Left renal pelvis (tissue), 4 donors: ENCODE measurements at places on chromosomes 7 and 10.

DNA sequence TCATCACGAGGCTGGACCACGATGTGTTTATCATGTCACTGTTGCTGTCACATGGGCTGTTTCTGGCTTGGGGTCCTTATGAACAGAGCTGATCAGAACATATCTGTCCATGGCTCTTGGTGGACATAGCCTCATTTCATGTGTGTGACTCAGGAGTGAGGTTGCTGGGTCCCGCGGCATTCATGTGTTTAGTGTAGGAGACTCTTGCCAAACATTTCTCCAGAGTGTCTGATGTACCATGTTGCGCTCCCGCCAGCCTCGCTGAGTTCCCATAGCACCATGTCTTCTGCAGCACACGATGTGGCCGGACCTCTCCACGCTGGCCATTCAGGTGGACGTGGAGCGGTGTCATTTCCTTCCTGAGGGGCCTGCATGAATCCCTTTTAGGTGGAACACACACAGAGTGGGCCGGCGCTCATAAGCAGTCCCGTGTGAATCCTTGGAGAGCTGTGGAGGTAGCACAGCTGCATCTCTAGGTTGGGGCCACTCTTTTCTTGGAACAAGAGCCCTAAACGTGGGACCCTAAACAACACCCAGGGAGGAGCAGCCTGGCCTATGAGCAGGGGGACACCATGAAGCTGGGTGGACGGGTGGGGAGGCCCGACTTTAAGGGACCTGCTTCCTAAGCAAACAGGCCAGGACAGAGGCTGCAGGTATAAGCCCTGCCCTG is 134.6 kb downstream of the LHPP start:
- DNase-seq: no peak

- no peak for DNase-seq
Observed at GRCh38 chr7:141439164-141439563, 112.0 kb upstream of the AGK start.

GRCh38 chr10:119725517-119725827 is 378 bp upstream of the INPP5F start:
- DNase-seq: no peak

DNA sequence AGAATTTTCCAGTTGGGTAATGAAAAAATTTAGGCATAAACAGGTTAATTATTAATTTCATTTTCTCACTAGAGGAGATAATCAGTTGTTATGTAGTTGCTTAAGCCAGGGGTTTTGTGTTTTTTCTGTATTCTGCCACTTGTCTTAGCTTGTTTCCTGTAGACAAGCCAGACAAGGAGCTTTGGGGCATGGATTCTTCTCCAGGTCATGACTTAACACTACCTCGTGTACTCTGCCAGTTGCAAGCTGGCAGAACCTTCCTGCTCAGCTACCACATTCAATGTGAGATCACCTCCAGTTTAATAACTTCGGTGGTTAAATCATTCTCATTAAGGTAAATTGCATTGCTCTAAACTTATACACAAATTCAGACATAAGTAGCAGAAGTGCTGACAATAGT is 1.8 kb downstream of the CCM2 start:
- DNase-seq: no peak

DNA sequence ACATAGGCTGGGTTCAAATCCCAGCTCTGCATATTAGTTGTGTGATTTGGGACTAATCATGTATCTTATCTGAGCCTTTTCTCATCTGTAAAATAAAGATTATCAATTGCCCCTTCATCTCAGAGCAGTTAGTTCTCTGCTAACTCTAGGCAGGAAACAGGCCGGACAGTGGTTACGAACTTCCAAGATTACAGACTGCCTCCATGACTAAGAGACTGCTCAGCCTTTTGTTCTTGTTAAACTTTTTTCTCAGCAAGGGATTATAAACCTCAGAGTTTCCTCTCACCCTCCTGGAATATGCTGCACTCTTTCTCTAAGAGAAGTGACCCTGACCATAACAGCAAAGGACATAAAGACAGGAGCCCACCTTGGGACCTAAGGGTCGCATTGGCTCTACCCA is 52.5 kb upstream of the NFKB2 start:
- no peak for DNase-seq

DNA sequence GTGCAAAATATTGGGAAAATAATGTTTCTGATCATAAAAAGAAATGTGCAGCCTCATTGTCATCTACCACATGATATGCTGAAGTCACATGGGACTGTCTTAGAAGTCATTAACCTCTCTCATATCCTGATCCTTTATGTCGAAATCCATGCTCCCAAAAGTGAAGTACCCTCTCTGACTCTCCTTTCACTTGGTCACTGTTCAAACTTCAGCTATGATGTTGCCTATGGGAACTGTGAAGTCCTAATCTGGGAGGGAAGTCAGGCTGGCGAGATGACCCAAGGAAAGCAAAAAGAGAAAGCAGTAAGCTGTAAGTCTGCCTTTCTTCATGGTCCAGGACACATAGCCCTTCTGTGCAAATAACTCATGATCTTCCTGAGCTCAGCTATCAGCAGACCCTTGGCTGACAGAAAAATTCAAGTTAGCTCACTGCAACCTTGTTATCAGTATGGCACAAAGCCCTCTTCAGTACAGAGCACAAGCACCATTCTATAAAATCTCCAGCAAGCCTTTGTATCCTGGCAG is 29.5 kb downstream of the WASL start:
- DNase-seq: no peak

GRCh38 chr7:117937753-117938483 is 64.7 kb upstream of the CTTNBP2 start:
- no peak for DNase-seq

GRCh38 chr10:132575320-132576201 is 38.0 kb downstream of the INPP5A start:
- DNase-seq: peak; percentile 62

DNA sequence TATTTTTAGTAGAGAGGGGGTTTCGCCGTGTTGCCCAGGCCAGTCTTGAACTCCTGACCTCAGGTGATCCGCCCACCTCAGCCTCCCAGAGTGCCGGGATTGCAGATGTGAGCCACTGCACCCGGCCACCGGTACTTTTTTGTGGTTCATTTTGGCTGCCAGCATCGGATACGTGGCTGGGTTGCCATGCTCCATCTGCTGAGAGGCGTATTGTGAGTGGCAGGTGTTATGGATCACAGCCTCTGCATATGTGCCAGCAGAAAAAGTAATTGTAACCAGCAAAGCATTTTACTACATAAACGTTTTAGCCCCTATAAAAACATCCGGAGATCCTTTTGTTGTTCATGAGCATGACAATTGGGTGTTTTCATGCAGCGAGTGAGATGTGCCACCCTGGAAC is 7.1 kb downstream of the FOXK1 start:
- DNase-seq: no peak

- DNase-seq: no peak
Observed at GRCh38 chr10:50152792-50153272, 85.1 kb downstream of the WASHC2A start.

DNA sequence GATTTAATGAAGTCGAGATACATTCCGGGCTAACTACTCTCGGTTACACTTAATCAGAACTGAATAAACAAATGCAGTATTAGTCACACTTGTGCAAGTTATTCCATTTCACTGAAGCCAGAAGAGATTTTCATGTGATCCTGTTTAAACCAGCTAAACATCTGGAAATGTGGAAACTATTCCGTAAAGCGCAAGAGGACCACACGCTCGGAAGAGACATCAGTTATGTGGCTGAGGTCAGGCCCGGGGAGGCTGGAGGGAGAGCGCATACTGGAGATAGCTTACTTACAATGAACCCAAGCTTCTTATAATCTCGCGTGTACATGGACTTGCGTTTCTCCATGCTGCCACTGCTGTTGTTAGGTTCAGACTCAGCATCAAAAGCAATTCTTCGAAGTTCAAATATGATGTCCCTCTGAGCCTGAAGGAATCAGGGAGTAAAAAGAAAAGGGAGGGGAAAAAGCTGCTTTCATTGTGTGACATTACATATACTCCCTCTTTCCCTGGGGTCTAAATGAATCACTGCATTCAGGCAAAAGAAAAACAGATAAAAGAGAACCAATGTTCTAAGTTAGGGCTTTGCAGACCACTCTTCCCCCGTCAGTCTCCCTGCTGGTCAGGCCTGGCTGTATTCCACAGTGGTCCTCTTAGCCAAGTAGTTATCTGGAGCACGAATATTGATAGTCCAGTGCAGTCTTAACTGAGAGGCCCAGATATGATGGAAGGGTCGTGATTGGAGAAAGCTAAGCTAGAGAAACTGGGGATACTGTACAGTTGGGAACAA is 237.4 kb downstream of the ELMO1 start:
- DNase-seq: no peak

DNA sequence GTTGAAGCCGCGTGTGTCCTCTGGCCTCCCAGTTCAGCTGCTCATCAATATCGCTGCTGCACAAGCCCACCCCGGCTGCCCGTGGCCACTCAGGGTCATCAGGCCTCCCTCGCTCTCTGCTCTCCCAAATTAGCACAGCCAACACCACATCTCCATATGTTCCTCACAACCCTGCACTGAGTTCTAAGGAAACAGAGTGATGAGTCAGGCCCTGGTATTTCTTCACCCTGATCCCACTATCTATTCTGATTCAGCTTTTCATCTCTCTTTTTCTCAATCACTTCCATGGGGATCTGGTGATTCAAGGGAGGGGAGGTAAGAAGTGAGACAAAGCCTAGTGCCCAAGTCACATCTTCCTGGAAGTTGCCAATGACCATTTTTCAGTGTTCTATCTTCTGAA is 23.8 kb downstream of the CYTH3 start:
- DNase-seq: no peak

- DNase-seq: no peak
Observed at GRCh38 chr10:103758294-103758681, 97.1 kb downstream of the SH3PXD2A start.

- DNase-seq: no peak
Observed at GRCh38 chr10:119537953-119538630, 4.4 kb downstream of the RGS10 start.

DNA sequence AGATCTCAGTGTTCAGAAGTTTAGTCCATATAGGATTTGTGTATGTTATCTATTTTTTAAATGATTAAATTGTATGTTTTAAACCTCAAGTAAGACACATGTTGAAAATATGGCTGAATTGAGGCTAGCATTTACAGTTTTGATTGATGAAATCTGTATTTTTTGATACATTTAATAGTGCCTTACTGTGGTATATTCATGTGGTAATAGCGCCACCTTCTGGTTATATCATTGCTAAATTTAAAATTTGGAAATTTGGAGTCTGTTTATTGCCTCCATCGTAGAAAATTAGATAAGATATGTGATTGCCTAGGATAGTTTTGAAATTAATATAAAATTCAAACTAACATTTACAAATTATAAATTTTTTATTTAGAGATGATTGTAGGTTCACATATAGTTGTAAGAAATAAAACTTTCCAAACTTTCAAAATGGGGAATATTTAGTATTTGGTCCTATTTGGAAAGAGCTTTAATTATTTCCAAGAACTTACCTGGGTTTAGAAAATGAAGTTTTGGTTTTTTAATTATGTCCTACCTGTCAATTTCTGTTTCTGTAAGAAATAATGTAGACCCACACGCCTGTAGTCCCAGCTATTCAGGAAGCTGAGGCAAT is 19.1 kb upstream of the ARMS2 start:
- DNase-seq: no peak

DNA sequence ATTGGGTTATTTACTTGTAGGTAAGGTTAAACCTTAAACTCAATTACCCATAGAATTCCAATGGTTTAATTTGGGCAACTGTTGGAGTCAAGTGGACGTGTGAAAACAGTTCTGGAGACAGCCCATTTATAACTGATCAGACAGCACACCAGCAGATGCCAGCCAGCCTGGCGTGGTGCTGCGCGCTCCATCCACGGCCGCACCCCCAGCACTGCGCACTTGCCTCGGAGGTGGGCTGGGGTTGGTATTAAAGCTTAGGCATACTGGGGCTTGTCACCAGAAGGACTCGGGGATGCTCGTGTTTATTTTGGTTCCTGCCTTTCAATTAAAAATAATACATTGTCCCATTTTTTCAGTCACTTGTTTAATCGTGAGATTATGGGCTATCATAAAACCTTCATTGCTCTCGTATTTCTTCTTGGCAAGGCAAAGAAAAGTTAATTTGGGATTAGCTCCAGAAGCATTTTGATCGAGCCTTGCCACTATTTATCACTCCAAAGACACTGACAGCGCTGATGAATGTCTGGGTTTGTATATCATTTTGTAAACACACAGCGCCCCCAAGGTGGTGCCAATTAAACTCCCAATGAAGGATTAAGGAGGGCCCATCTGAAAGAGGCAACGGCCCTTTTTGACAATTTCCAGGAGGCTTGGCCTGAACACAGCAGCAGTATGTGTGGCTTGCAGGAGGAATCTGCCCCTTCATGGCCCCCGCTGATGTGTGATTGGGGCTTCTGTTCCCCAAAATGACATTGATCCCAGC is 204.5 kb upstream of the CXCL12 start:
- DNase-seq: no peak

DNA sequence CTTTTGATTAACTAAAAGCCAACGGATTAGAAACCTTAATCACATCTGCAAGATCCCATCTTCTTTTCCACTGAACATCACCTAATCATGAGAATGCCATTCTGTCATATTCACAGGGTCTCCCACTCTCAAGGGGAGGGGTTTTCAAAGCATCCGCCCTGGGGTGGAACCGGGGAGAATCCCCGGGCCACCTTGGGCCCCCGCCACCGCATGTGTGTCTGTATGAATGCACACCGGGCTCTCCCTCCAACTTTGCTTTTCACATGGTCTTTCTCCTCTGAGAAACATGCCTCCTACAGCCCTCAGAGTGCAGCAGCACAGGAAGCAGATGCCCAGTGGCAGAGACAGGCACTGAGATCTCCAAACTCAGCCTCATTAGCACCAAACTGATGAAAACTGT is 233.2 kb upstream of the PPP2R2D start:
- no peak for DNase-seq

DNA sequence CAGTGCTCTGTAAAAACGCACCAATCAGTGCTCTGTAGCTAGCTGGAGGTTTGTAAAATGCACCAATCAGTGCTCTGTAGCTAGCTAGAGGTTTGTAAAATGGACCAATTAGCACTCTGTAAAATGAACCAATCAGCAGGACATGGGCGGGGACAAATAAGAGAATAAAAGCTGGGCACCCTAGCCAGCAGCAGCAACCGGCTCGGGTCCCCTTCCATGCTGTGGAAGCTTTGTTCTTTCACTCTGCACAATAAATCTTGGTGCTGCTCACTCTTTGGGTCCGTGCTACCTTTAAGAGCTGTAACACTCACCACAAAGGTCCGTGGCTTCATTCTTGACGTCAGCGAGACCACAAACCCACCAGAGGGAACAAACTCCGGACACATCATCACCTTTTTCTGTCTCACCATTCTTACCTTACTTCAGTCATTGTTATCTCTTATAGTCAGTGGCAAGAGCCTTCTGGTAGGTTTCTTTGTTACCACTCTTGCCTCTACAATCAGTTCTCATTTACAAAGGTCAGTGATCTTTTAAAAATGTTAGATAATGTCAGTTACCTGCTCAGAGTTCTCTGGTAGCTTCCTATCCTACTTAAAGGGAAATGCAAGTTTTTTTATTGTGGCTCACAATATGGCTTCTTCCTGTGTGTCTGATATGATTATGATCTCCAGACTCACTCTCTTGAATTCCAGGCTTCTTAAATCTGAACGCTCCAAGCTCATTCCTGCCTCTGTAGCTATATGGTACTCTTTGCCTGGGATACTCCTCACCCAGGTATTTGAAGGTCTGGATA is 4.5 kb downstream of the STAM start:
- DNase-seq: no peak

GRCh38 chr7:120274482-120274881 is 1.5 kb downstream of the KCND2 start:
- no peak for DNase-seq

- DNase-seq: no peak
Observed at GRCh38 chr7:36086571-36086970, 66.5 kb upstream of the EEPD1 start.
